ENCODE measurements at places on chromosomes 12 and 14. TPM values are rescaled to one million over a fixed set of nuclear protein-coding genes. Genes with fewer than 3 reads are reported as not detected.

The HOXC12 gene
- total RNA-seq, result not detected

The CHGA gene
- 2.1 TPM for total RNA-seq

The HRK gene
- 0.50 TPM for total RNA-seq

The RHNO1 gene
- 46.1 TPM for total RNA-seq

The DPY19L2 gene
- total RNA-seq, result 1.7 TPM

The BCL2L2 gene
- 19.7 TPM for total RNA-seq

The RERG gene
- 0.47 TPM for total RNA-seq

The SPX gene
- total RNA-seq, result 2.0 TPM

The KRT73 gene
- total RNA-seq, result not detected

The DTX3 gene
- total RNA-seq, result 18.1 TPM

The STAC3 gene
- total RNA-seq, result 0.53 TPM

The COL2A1 gene
- total RNA-seq, result 0.02 TPM

The IQSEC3 gene
- not detected for total RNA-seq

The APOLD1 gene
- 0.38 TPM for total RNA-seq

The KRT83 gene
- total RNA-seq, result 5.4 TPM

The CD163L1 gene
- 0.52 TPM for total RNA-seq

The ATP23 gene
- total RNA-seq, result 6.0 TPM

The PPM1H gene
- 7.0 TPM for total RNA-seq

The RNASE4 gene
- 5.4 TPM for total RNA-seq

The PRIMA1 gene
- total RNA-seq, result 0.40 TPM

The SAMD15 gene
- total RNA-seq, result 2.6 TPM

Data from A549 treated with CpdA at 1 μM for 4 hours (cell line).